Stimulated activated CD8-positive, alpha-beta memory T cell treated with anti-CD3 and anti-CD28 coated beads, Interleukin-12 subunit alpha, Interleukin-12 subunit beta, amount 100 ng/mL, for 4 hours (primary cell): ENCODE measurements at places on chromosomes 11 and 22.

GRCh38 chr22:38423512-38424503, 31.2 kb downstream of the KCNJ4 start:
- no peak for DNase-seq

GRCh38 chr22:41229730-41230400, 10.9 kb downstream of the CHADL start:
- no peak for DNase-seq

DNA sequence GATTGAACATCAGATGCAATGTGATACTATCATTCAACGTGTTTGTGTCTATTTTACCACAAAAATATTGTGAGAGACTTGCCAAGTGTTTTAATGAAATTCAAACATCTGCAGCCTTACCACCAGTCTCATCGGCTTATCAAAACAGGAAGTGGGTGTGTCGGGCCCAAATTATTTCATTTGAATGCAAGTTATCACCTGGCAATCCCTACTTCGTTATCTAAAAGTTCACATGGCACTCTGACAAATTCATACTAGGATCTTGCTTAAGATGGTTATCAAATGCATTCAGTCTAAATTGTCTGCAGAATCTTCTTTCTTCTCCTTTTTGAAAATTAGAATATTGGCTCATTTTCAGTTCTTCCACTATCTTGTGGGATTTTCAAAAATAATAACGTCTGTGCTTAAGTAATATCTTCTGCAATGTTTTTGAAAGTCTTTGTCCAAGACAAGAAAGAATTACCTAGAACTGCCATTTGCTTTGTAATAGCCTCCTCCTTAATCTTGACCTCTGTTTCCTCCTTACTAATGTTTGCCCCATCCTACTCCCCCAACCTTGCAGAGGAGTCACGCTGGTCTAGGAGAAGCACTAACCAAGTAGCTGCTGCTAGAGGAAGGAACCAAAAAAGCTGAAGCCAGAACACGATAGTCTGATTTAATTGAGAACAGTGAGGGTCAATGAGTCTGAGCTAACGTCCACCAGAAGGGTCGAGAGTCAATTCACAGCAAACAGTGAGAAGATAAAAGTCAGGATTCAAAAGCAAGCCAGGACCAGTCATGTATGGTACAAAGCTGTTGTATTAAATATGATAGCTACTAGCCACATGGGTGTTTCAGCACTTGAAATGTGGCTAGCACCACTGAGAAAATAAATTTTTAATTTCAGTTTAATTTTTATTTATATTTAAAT, 10.2 kb upstream of the BIRC3 start:
- no peak for DNase-seq

DNA sequence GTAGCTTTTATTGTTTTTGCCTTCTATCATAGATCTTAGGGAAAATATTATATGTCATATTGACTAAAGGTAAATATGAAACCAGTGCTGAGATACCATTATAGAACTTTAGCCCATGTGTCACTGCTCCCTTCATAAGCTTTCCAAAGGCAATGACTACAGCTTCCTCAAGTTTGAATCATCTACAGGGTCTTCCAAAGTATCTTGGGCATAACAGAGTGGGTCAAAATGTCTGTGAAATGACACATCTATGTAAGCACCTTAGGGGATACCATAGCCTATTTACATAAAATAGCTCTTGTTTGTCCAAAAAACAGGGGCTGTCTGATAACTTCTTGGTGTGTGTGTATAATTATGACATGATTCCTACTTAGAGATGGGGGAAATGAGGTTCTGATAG, 52.5 kb downstream of the RELT start:
- no peak for DNase-seq

GRCh38 chr11:3021125-3021524, 29.0 kb upstream of the NAP1L4 start:
- no peak for DNase-seq

GRCh38 chr11:70743941-70744351, 345.6 kb downstream of the CTTN start:
- no peak for DNase-seq

DNA sequence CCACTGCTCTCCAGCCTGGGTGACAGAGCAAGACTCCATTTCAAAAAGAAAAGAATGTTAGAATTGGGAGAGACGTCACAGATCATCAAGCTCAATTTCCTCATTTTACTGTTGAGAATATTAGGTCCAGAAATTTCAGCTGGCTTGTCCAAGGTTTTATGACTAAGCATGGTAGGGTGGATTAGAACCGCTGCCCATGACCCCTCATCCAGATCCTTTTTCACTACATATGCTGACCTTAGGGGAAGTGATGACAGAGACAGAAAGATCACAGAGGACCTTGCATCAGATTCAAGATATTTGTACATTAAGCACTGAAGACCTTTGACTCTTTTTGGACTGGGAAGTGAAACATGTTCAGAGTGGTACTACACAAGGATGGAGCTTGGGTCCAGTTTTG, 134.5 kb downstream of the ADAMTS15 start:
- no peak for DNase-seq

DNA sequence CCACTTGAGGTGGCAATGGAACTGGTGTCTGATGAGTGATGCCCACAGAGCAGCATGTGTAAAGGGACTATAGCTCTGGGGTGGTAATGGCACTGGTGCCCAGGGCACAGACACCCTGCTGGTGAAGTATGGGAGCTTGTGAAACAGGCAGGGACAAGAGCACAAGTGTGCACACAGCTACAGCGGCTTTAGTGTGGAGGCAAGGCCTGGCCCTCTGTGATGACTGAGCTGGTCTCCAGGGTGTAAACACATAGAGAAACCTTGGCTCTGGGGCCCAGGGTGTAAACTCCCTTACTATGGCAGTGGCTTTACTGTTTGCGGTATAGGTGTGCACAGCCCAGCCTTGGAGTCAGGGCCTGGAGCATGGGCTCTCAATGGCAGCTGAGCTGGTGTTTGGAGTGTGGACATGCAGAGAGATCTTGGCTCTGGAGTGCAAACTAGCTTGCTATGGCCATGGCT, 46.3 kb downstream of the BIRC2 start:
- DNase-seq = no peak

DNA sequence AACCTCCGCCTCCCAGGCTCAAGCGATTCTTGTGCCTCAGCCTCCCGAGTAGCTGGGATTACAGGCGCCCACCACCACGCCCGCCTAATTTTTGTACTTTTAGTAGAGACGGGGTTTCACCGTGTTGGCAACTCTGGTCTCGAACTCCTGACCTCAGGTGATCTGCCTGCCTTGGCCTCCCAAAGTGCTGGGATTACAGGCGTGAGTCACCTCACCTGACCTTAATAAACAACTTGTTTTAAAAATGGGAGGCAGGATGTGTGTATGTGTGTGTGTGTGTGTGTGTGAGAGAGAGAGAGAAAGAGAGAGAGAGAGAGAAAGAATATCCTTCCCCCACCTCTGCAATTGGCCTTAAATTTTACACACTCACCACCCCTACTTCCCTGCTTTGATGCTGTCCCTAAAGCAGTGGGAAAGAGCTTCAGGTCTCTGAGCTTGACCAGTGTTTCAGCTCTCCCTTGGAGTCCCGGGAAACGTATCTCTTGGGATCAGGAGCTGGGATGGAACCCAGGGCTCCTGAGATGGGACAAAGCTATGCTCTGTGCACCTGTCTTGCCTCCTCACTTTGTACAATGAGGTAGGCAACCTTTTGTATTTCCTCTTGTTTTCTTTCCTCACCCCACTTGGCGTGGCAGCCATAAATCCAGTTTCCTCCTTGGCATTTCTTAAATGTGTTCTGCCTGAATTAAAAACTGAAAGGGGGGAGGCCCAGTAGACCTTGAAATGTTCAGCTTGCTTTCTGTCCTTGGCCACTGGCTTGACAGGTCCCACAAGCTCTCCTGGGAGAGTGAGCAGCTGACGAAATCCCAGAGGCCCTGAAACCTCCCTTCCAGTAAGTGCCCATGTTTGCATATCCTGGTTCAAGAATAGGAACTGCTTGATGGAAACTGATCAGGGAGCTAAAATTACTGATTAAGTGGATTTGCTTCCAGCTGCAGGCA, 17.8 kb upstream of the XBP1 start:
- DNase-seq = no peak

DNA sequence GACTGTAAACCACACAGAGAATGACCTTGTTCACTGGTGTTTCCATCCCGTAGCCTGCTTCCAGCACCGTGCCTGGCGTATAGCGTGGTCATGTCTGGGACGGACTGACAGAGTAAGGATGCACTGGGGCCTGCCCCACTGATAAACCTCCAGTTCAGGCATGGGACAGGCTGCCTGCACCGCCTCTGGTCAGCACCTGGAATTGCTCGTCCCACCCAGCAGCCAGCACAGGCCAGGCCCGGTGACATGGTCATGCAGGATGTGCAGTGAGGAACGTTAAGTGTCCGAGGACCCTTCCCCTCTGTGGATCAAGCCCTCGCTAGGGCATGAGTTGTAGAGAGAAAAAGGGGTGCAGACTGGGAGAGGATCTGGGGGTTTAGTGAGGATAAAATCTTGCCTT, 44.8 kb downstream of the LMO1 start:
- DNase-seq = no peak

GRCh38 chr11:64643920-64644646, 53.1 kb downstream of the SLC22A12 start:
- DNase-seq = no peak

DNA sequence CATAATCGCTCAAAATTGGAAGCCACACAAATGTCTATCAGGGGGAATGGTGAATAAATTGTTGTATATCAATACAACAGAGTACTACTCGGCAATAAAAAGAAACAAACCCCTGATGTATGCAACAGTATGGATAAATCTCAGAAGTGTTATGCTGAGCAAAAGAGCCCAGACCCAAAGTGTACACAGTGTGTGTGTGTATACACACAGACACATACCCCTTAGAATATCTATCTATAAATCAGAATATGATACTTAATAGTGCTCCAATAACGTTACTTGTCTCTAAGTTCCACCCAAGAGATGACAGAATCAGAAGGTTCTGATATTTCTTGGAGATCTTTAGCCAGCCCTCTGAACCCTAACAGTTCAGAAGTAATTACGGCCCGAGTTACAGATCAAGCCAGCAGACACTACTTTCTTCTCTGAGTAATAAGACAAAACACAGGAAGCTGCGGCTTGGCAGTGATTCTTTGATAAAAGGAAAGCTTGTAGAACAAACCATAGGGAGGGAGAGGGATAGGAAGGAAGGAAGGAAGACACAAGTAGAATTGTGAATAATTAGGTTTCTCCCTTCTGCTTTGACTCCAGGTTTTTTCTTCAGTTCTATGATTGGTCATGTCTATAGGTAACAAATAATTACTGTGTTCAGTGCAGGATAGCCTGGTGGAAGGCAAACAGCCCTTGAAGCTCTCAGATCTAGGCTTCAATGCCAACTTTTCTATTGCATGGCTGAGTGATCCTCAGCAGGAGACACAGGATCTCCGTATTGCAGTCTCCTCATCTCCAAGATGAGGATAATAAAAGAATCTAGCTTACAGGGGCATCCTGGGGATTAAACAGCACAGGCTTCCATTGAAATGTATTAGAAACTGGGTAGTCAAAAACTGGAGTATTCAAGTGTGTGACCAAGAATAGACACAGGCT, 75.6 kb upstream of the TEAD1 start:
- no peak for DNase-seq

DNA sequence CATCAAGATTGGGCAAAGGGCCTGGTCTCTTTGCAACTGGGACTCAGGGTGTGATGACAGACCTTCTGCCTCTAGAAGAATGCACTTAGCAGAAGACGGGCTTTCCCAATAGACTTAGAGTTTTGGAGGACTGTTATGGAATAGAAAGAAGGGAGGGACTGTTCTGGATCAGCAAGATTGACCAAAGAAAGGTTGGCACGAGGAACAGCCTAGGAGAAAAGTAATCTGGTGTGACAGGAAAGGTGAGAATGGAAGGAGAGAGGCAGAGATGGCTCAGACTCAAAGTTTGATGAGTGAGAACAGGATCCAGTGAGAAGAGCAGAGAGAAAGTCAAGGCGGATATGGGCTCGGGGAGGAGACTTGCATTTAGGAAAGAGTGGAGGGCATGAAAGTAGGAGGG, 23.0 kb upstream of the TMEM45B start:
- no peak for DNase-seq
